Karpas-422 (cell line): ENCODE measurements at places on chromosomes 3 and 15. TPM values are rescaled to one million over a fixed set of nuclear protein-coding genes. Genes with fewer than 3 reads are reported as not detected.

LYSMD2 gene
- total RNA-seq, result 3.4 and 5.4 TPM in 2 replicates

- no peak overlapping the region for H3K27ac ChIP-seq
- H3K36me3 ChIP-seq, result no peaks in the 10 kb centered on the region
- no peaks in the 10 kb centered on the region for H3K4me1 ChIP-seq
- peak; percentile 61 for DNase-seq
- no peaks in the 10 kb centered on the region for H3K27me3 ChIP-seq
These were observed 143.7 kb upstream of the ZNF385D start for GRCh38 chr3:21894459-21895340.

DNA sequence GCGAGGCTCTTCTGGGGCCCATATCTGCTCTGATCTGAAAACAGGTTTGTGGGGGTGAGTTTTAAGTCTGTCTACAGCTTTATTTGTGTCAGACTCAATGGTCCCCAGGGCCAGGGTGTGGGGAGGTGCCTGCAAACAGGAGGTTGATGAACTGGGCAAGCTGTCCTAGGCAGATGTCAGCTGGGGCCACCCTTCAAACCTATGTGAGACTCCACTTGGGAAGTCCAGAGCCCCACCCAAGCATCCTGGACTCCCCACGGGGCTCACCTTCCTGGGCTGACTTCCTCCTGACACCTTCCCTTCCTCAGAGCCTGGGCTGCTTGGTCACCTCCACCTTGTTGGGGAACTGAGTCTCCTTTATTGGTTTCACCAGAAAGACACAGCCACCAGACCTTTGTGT, 8.6 kb upstream of the LYSMD4 start:
- H3K4me3 ChIP-seq, result no peak overlapping the region
- H3K27ac ChIP-seq, result no peak overlapping the region
- no peaks in the 10 kb centered on the region for H3K36me3 ChIP-seq
- H3K27me3 ChIP-seq, result no peaks in the 10 kb centered on the region
- H3K4me1 ChIP-seq, result no peaks in the 10 kb centered on the region
- DNase-seq, result no peak

- peaks cover 15% of the 10 kb centered on the region for H3K4me1 ChIP-seq
- H3K27ac ChIP-seq, result no peak overlapping the region
- H3K4me3 ChIP-seq, result no peak overlapping the region
- H3K36me3 ChIP-seq, result peaks cover 27% of the 10 kb centered on the region; the same call in 1 of the 2 replicates
These were observed 68.7 kb upstream of the FURIN start for GRCh38 chr15:90799639-90800170.

- no peaks in the 10 kb centered on the region for H3K27me3 ChIP-seq
- H3K27ac ChIP-seq, result no peak overlapping the region
- H3K4me3 ChIP-seq, result no peak overlapping the region
- H3K4me1 ChIP-seq, result peaks cover 17% of the 10 kb centered on the region
These were observed 96.3 kb upstream of the ZBED2 start for GRCh38 chr3:111691293-111691909.

GRCh38 chr15:54345827-54346226, 367.6 kb downstream of the UNC13C start:
- H3K4me1 ChIP-seq, result no peaks in the 10 kb centered on the region
- H3K4me3 ChIP-seq, result no peak overlapping the region
- no peak for DNase-seq
- H3K27me3 ChIP-seq, result no peaks in the 10 kb centered on the region
- H3K27ac ChIP-seq, result no peak overlapping the region

- H3K27me3 ChIP-seq, result no peaks in the 10 kb centered on the region
- no peaks in the 10 kb centered on the region for H3K4me1 ChIP-seq
- no peak for DNase-seq
- H3K36me3 ChIP-seq, result no peaks in the 10 kb centered on the region
- H3K27ac ChIP-seq, result no peak overlapping the region
These were observed 33.2 kb downstream of the ST3GAL6 start for GRCh38 chr3:98796334-98796733.

- no peaks in the 10 kb centered on the region for H3K36me3 ChIP-seq
- H3K4me3 ChIP-seq, result no peak overlapping the region
- H3K27ac ChIP-seq, result no peak overlapping the region
- H3K4me1 ChIP-seq, result no peaks in the 10 kb centered on the region
- no peaks in the 10 kb centered on the region for H3K27me3 ChIP-seq
These were observed 315.1 kb downstream of the ZNF385D start for GRCh38 chr3:21435871-21436270.

- H3K4me3 ChIP-seq, result no peak overlapping the region
- no peak for DNase-seq
- no peak overlapping the region for H3K27ac ChIP-seq
- no peaks in the 10 kb centered on the region for H3K36me3 ChIP-seq
- no peaks in the 10 kb centered on the region for H3K4me1 ChIP-seq
These were observed 15.3 kb downstream of the PYDC2 start for GRCh38 chr3:191476066-191476772.

DNA sequence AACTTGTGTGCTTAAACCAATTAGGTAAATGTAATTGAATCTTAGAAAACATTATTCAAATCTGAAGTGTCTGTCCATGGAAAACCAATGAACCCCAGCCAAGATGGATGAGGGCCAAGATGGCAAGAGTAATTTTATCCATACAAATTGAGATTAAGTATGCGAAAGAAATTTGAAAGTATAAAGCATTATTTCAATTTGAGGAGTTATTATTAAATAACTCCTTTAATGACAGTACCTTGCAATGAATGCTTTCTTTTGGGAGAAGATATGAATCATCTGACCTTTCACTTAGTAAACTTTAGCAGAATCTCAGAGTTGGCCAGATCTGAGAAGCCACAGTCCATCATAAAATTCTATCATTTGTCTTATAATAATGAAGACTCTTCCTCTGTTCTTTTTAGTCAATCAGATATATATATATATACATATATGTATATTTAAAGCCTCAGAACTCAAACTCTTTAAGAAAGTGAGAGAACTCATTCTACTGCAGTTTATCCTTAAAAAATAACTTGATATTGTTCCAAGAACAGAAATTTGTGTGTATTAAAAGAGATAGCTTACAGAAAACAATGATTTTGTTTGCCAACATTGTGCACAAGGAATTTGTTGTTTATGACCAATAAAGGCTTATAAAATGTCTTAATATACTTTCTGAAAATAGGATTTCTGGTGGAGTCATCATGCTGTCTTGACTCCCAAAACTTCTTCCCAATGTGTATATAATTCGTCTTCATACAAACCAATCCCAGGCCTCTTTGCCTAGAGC, 434.8 kb upstream of the THBS1 start:
- no peaks in the 10 kb centered on the region for H3K36me3 ChIP-seq
- no peak overlapping the region for H3K27ac ChIP-seq
- H3K4me3 ChIP-seq, result no peak overlapping the region
- no peaks in the 10 kb centered on the region for H3K27me3 ChIP-seq
- no peak for DNase-seq

DNA sequence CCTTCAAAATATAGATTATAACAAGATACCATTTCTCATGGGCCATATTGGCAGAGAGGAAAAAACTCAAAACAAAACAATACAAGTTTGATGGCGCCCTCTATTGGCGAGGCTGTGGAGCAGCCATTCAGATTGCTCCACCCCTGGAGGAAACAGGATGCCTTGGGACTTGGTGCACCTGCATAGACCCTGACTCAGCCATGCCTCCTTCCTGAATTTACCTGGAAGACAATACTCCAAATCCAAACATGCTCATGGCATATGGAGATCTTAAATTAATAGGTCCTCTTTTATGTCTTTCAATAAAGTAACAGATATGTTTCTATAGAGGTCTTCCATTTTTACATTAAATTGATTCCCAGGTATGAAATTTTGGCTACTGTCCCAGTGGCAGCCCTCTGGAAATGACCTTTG, 90.0 kb downstream of the APBA2 start:
- peak; percentile 84 for DNase-seq
- no peaks in the 10 kb centered on the region for H3K4me1 ChIP-seq
- H3K27ac ChIP-seq, result no peak overlapping the region
- no peaks in the 10 kb centered on the region for H3K36me3 ChIP-seq

UROC1 gene
- not detected in 2 replicates for total RNA-seq

DNA sequence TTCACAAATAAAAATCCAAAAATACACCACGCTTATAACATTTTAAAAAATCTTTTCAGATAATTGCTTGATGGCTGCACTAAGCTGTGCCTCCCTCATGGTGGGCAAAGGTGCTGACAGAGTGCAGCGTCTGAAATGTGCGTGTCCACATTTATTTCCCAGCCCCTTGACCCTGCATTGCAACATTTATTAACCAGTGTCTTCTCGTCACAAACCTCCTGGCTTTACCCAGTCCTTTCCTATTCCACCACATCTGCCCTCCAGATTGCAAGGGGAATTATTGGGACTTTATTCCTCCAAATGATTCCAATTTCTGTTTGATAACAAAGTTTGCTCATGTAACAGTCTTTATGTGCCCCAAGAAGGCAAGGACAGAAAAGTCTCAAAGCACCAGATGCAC, 5.5 kb downstream of the RASGRP1 start:
- H3K4me1 ChIP-seq, result peaks cover 36% of the 10 kb centered on the region
- no peak overlapping the region for H3K27ac ChIP-seq
- no peaks in the 10 kb centered on the region for H3K27me3 ChIP-seq
- peaks cover 62% of the 10 kb centered on the region for H3K36me3 ChIP-seq
- no peak overlapping the region for H3K4me3 ChIP-seq

DNA sequence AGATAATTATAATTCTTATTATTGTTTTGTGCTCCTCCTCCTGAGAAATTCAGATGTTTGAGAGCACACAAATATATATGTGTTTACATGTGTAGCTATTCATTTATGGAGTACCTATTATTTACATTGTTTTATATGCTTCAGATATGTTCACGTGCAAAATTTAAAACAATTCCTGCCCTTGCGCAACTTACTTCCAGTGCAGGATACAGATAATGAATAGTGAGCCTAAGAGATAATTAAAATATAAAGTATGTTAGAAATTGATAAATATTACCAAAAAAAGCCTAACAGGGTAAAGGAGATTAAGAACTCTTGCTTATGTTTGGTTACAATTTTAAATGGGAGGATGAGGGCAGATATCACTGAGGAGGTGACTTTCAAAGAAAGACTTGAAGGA, 81.7 kb upstream of the DPH6 start:
- DNase-seq, result no peak
- no peak overlapping the region for H3K27ac ChIP-seq
- H3K27me3 ChIP-seq, result no peaks in the 10 kb centered on the region
- no peaks in the 10 kb centered on the region for H3K36me3 ChIP-seq

GRCh38 chr3:120311863-120312794, 27.1 kb upstream of the GPR156 start:
- H3K4me3 ChIP-seq, result no peak overlapping the region
- H3K4me1 ChIP-seq, result no peaks in the 10 kb centered on the region
- no peak for DNase-seq
- H3K36me3 ChIP-seq, result no peaks in the 10 kb centered on the region
- no peaks in the 10 kb centered on the region for H3K27me3 ChIP-seq
- H3K27ac ChIP-seq, result no peak overlapping the region

EPHA3 gene
- not detected in 2 replicates for total RNA-seq

DNA sequence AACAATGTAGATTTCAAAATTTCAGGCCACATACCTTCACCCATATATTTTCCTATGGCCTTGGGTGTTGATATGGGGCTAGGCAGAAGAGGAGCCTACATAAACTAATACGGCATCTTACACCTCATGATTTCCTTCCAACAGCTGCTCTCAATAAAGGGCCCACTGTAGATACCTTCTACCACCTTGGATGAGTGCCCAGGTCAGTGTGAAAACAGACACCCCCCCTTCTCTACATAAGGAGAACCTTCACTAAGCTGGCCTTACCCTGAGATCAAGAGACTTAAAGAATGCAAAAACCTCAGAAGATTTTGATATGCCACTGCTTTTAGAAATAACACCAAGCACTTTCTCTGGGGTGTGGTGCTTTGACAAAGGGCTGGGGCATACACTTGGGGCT, 42.7 kb downstream of the SH3BP5 start:
- no peak overlapping the region for H3K27ac ChIP-seq
- H3K27me3 ChIP-seq, result no peaks in the 10 kb centered on the region
- no peak overlapping the region for H3K4me3 ChIP-seq

DNA sequence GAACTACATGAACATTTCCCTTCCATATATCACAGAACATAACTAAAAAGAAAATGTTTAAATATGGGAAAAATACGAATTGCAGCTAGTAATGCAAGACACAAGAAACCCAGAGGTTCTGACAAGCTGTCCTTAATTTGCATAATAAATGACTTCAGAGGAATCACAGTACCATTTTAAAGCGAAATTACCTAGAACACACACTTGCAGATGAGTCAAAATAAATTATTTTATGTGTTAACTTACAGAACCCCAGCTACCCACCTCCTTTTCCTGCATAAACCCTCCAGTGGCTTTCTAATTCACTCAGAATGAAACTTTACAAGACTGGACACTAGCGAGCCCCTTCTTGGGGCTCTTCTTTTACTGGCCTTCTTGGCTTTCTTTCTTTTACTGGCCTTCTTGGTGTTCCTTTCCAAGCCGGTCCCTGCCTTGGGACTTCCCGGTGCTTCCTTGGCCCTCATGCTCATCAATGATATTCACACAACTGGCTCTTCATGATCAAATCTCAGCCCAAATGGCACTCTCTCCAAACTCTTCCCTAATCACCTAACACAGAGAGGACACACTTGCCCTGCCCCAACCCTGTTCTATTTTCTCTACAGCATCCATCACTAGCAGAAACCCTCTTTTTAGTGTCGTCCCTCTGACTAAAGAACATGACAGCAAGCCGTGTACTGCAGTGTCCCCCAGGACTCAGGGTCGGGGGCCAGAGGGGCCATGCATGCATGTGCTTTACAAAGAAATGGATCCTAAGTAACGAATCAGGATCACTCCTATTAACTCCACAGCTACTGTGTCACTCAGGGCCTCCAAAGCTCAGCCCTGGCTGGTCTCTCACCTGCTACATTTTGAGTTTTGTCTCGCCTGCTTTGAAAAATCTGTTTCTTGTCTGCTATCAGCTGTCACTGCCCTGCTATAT, 4.8 kb downstream of the CHSY1 start:
- peaks cover 50% of the 10 kb centered on the region for H3K4me1 ChIP-seq
- H3K27me3 ChIP-seq, result no peaks in the 10 kb centered on the region; the same call in 1 of the 2 replicates
- no peak overlapping the region for H3K27ac ChIP-seq
- no peak for DNase-seq

TPRG1 gene
- total RNA-seq, result 2.5 TPM in 1 of 2 replicates, not detected in the other

GRCh38 chr15:52805351-52806283, 15.5 kb upstream of the ONECUT1 start:
- no peak for DNase-seq
- H3K27ac ChIP-seq, result no peak overlapping the region
- H3K36me3 ChIP-seq, result no peaks in the 10 kb centered on the region
- no peaks in the 10 kb centered on the region for H3K4me1 ChIP-seq

GABRA5 gene
- total RNA-seq, result not detected in 2 replicates

GOLGA8Q gene
- total RNA-seq, result not detected in 2 replicates

ZNF662 gene
- total RNA-seq, result not detected in 2 replicates

GRCh38 chr3:125165189-125165947, 47.2 kb downstream of the SLC12A8 start:
- peak; percentile 75 for DNase-seq
- H3K4me1 ChIP-seq, result peaks cover 18% of the 10 kb centered on the region
- H3K36me3 ChIP-seq, result no peaks in the 10 kb centered on the region
- H3K27ac ChIP-seq, result peak overlapping the region; percentile 77; the same call in 1 of the 2 replicates

FAH gene
- 38.8 and 57.0 TPM in 2 replicates for total RNA-seq

- H3K4me1 ChIP-seq, result no peaks in the 10 kb centered on the region
- H3K36me3 ChIP-seq, result no peaks in the 10 kb centered on the region
- DNase-seq, result no peak
- H3K4me3 ChIP-seq, result no peak within 1 kb of the TSS
- no peak within 1 kb of the TSS for H3K27ac ChIP-seq
These were observed at the start of gene CTDSPL for GRCh38 chr3:37861620-37862041. CTDSPL (plus strand) TSS chr3:37861880; CDS start chr3:37862200, 320 bp downstream.

SHC4 gene
- 0.22 TPM in 1 of 2 replicates, not detected in the other for total RNA-seq
